Mesenchymal stem cell (in vitro differentiated cells and primary cell): ENCODE measurements at places on chromosomes 16 and 17.
A peak's percentile ranks its signal among the peaks of the same experiment; 100 is the strongest.

DNA sequence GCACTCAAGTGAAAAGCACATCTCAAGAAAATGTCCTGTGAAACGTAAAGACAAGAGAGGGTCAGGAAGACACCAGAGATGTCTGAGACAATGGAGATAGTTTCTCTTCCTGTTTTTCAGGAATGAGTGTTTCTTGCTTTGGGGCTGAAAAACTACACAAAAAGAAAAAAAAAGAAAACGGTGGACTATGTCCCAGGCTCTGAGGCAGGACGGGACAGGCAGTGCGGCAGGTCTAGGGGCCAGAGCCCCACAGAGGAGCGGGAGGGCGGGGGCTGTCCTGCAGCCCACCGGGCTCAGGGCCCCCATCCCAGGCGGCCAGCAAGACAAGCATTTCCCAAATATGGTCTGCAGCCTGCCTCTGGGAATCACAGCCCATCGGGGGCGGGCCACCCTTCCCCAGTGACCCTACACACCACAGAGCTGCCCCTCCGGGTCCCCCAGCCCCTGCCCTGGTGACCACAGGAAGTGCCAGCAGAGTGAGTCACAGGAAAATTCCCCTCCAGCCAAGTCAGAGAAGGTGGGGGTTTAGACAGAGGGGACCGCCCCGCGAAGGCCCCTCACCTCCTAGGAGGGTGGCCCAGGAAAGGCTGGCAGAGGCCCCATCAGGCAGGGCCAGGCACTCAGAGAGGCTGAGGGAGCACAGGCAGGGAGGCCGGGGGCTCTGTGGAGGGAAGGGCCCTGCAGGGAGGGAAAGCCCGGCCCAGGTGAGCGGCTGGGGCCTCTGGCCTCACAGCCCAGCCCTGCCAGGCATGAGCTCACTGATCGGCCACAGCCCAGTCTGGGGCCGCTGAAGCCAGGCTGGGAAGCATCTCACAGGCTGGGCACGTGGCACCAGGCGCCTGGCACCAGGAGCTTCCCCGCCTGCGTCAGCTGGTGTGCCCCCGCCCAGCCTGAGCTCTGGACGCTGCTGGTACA lies 6.3 kb downstream of the BCAR1 start:
- H3K4me3 ChIP-seq = no peak overlapping the region
- peaks cover 90% of the 10 kb centered on the region for H3K4me1 ChIP-seq
- H3K27ac ChIP-seq = peak overlapping the region; percentile 99
- H3K36me3 ChIP-seq = peaks cover 80% of the 10 kb centered on the region
- peak; percentile 99 for DNase-seq

DNA sequence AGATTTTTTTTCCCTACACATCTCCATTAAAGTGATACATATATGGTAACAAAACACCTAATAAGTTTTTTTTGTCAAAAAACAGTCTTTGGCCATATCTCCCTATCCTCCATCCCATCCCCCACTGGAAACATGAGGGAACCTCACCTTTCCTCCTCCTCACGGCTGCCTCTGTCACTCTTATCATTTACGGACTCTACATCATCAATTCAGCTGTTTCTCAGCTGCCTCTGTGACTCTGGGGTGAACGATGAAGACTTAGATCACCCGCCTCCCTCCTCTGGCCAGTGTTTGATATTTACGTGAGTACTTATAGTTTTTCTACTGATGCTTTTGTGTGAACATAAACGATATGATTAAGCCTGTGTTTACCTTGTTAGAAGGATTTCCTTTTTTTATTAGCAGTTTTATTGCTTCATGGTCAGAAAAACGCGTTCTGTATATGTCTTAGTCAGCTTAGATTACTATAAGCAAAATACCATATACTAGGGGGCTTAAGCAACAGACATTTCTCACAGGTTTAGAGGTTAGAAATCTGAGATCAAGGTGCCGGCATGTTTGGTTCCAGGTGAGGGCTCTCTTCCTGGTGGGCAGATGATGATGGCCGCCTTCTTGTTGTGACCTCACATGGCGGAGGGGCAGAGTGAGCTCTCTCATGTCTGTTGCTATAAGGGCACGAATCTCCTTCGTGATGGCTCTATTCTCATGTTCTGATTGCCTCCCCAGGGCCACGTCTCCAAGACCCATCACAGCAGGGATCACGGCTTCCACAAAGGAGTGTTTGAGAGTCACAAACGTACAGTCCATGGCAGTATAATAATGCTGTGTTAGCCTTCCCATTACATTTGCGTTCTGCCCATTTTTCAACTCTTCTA lies 32.1 kb downstream of the DNAH17 start:
- H3K36me3 ChIP-seq = no peaks in the 10 kb centered on the region
- H3K27ac ChIP-seq = no peak overlapping the region
- peaks cover 4% of the 10 kb centered on the region for H3K27me3 ChIP-seq
- no peak for DNase-seq
- H3K4me3 ChIP-seq = no peak overlapping the region

DNA sequence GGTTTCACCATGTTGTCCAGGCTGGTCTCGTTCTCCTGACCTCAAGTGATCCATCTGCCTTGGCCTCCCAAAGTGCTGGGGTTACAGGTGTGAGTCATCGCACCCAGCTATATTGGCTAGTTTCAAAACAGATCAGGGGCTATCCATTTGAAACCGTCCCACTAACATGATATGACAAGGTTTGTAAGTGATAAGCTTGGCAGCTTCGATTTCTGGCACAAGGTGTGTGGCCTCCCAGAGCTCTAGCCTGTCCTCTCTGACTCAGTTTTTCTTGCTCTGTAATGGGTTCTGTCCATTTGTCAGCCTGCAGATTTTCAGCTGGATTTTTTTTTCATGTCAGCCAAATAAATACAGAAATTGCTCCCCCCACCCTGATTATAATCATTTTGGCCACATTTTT lies 31.8 kb upstream of the TENT4B start:
- no peak overlapping the region for H3K4me3 ChIP-seq
- no peaks in the 10 kb centered on the region for H3K27me3 ChIP-seq
- no peak overlapping the region for H3K27ac ChIP-seq
- no peaks in the 10 kb centered on the region for H3K36me3 ChIP-seq

DNA sequence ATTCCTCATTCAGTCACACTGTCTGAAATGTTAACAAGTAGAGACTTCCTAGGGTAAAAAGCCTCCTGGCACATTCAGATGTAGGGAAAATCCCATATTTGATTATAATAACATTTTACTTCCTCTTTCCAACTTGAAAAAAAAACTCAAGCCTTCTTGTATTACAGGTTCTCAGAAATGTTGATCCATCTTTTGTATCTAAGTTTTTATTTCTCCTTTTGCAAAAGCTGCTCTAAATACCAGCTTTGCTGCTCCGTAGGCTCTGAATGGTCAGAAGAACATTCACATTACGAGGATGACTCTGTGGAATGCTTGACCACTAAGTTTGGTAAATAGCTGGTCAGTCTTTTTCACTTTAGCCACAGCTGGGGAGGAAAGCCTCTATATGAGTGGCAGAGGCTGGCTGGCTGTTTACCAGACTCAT lies 13.2 kb upstream of the HEATR6 start:
- peak; percentile 75 for DNase-seq
- H3K27me3 ChIP-seq = no peaks in the 10 kb centered on the region
- no peaks in the 10 kb centered on the region for H3K36me3 ChIP-seq
- H3K4me3 ChIP-seq = no peak overlapping the region
- H3K27ac ChIP-seq = peak overlapping the region; percentile 87
- H3K4me1 ChIP-seq = peaks cover 8% of the 10 kb centered on the region

DNA sequence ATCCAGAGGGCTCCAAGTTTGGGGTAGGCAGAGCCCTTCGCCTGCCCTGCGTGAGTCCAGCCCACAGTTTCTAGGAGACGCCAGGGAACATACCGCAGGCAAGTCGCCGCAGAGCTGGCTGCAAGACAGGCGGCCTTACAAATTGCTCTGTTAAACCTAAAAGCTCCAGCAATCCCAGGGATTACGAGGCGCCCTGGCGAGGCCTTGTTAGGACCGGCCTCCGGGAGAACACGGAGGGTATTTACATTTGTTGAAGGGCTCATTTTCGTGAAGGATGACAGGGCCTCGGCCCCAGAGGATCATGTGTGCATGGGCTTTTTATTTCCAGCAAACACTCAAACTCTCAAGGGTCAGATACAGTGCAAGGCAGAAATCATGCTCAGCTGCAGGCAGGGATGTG lies 77.6 kb upstream of the FOXF1 start:
- H3K4me3 ChIP-seq = no peak overlapping the region
- H3K36me3 ChIP-seq = no peaks in the 10 kb centered on the region
- no peaks in the 10 kb centered on the region for H3K27me3 ChIP-seq
- no peaks in the 10 kb centered on the region for H3K4me1 ChIP-seq

- peaks cover 14% of the 10 kb centered on the region for H3K27me3 ChIP-seq
- H3K4me3 ChIP-seq = no peak overlapping the region
- no peaks in the 10 kb centered on the region for H3K4me1 ChIP-seq
- DNase-seq = peak; percentile 37
- H3K27ac ChIP-seq = no peak overlapping the region
Observed at GRCh38 chr16:80938004-80938878, 68.4 kb downstream of the CMC2 start.

- H3K27ac ChIP-seq = no peak overlapping the region
- no peak overlapping the region for H3K4me3 ChIP-seq
- no peaks in the 10 kb centered on the region for H3K36me3 ChIP-seq
- H3K27me3 ChIP-seq = no peaks in the 10 kb centered on the region
- no peak for DNase-seq
- peaks cover 2% of the 10 kb centered on the region for H3K4me1 ChIP-seq
Observed at GRCh38 chr16:82081264-82081663, 46.2 kb downstream of the HSD17B2 start.

GRCh38 chr17:2624292-2624731 lies 30.9 kb downstream of the PAFAH1B1 start:
- DNase-seq = no peak
- peaks cover 8% of the 10 kb centered on the region for H3K36me3 ChIP-seq
- no peak overlapping the region for H3K27ac ChIP-seq
- no peaks in the 10 kb centered on the region for H3K27me3 ChIP-seq

- no peaks in the 10 kb centered on the region for H3K27me3 ChIP-seq
- no peak overlapping the region for H3K27ac ChIP-seq
- peaks cover 5% of the 10 kb centered on the region for H3K4me1 ChIP-seq
- peaks cover 21% of the 10 kb centered on the region for H3K36me3 ChIP-seq
- DNase-seq = no peak
Observed at GRCh38 chr16:23514381-23515152, 4.3 kb upstream of the GGA2 start.

DNA sequence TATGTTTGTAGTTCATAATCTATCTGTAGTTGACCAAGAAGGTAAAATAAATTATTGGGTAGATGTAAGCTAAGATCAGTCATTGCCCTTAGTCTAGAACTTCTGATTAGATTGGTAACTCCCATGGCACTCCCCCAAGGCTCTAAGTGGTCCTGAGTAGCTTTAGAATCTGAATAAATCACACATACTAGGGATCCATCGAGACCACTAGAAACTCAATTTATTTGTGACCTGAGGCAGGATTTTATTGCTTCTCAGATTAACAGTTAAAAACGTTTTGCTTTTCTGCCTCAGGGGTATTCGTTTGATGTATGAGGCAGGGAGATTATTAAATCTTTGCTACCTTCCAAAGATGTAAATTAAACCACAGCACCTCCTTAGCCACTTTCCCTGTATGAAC lies 24.9 kb downstream of the CMTR2 start:
- no peaks in the 10 kb centered on the region for H3K27me3 ChIP-seq
- H3K27ac ChIP-seq = no peak overlapping the region
- no peak overlapping the region for H3K4me3 ChIP-seq
- H3K4me1 ChIP-seq = no peaks in the 10 kb centered on the region

DNA sequence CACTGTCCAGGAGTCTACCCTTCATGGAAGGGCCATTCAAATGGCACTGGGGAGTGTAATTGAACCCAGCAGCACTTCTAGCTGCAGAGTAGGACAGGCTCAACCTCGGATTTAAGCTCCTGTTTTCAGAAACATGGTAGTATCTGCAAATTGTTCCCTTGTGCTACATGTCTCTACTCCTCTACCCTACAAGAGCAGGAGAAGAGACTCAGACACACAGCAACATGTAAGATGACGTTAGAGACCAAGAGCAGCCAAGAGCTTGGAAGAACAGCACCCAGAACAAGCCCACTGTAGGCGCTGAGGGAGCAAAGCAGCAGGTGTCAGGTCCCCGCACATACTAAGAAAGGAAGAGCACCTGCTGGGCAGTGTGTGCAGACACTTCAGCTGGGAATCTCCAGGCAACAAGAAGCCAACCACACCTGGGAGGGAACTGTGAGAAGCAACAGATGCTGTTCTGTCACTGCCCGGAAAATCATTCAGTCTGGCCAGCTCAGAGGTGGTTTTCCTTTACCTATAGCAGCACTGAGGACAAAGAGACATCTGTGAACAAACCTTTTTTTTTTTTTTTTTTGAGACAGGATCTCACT lies 35.6 kb upstream of the MNT start:
- H3K36me3 ChIP-seq = peaks cover 53% of the 10 kb centered on the region

- no peak for DNase-seq
- no peak overlapping the region for H3K4me3 ChIP-seq
- peaks cover 55% of the 10 kb centered on the region for H3K36me3 ChIP-seq
- peaks cover under 1% of the 10 kb centered on the region for H3K4me1 ChIP-seq
- H3K27me3 ChIP-seq = no peaks in the 10 kb centered on the region
Observed at GRCh38 chr17:80898716-80899115, 92.9 kb upstream of the CHMP6 start.

- H3K27ac ChIP-seq = no peak overlapping the region
- H3K36me3 ChIP-seq = peaks cover 9% of the 10 kb centered on the region
- H3K4me1 ChIP-seq = peaks cover 2% of the 10 kb centered on the region
- peak; percentile 32 for DNase-seq
- H3K4me3 ChIP-seq = no peak overlapping the region
Observed at GRCh38 chr16:69619514-69619913, 53.7 kb downstream of the NFAT5 start.

DNA sequence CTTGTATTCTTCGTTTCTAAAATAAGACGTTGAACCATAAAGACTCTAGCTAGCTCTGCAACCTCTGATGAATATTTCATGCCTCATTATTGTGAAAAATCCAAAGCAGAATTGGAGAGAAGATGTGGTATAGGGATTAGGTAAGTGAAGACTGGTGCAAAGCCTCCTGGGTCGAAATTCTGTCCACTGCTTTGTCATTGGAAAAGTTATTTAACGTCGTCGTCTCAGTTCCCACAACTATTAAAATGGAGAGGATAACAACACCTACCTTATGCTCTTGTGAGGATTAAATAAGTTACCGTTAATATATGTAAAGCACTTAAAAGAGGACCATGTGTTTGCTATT lies 1.4 kb upstream of the PRPSAP2 start:
- no peak for DNase-seq
- H3K4me1 ChIP-seq = peaks cover 4% of the 10 kb centered on the region
- H3K27ac ChIP-seq = peak overlapping the region; percentile 90
- H3K27me3 ChIP-seq = no peaks in the 10 kb centered on the region
- peak overlapping the region; percentile 53 for H3K4me3 ChIP-seq

- H3K27me3 ChIP-seq = peaks cover 3% of the 10 kb centered on the region
- no peaks in the 10 kb centered on the region for H3K36me3 ChIP-seq
- no peak overlapping the region for H3K4me3 ChIP-seq
- H3K4me1 ChIP-seq = no peaks in the 10 kb centered on the region
- no peak overlapping the region for H3K27ac ChIP-seq
Observed at GRCh38 chr16:50059669-50060068, 6.1 kb upstream of the HEATR3 start.
